ENCODE measurements at places on chromosomes 16 and 17. TPM values are rescaled to one million over a fixed set of nuclear protein-coding genes. Genes with fewer than 3 reads are reported as not detected.

The KRTAP1-1 gene
- total RNA-seq, result not detected

The CCR7 gene
- not detected for total RNA-seq

The HOXB2 gene
- 2.9 TPM for total RNA-seq

The KRTAP4-6 gene
- not detected for total RNA-seq

The CCL8 gene
- total RNA-seq, result 0.38 TPM

The SULT1A4 gene
- 9.5 TPM for total RNA-seq

The CLEC18B gene
- 1.3 TPM for total RNA-seq

The SCARF1 gene
- 152 TPM for total RNA-seq

The TEKT5 gene
- total RNA-seq, result 0.65 TPM

The DUSP14 gene
- 53.2 TPM for total RNA-seq

The TNFRSF12A gene
- 116 TPM for total RNA-seq

The GNG13 gene
- total RNA-seq, result not detected

The CHST5 gene
- not detected for total RNA-seq

The CTRB1 gene
- not detected for total RNA-seq
